Calu3 (cell line): ENCODE measurements at places on chromosomes 2 and 18.

DNA sequence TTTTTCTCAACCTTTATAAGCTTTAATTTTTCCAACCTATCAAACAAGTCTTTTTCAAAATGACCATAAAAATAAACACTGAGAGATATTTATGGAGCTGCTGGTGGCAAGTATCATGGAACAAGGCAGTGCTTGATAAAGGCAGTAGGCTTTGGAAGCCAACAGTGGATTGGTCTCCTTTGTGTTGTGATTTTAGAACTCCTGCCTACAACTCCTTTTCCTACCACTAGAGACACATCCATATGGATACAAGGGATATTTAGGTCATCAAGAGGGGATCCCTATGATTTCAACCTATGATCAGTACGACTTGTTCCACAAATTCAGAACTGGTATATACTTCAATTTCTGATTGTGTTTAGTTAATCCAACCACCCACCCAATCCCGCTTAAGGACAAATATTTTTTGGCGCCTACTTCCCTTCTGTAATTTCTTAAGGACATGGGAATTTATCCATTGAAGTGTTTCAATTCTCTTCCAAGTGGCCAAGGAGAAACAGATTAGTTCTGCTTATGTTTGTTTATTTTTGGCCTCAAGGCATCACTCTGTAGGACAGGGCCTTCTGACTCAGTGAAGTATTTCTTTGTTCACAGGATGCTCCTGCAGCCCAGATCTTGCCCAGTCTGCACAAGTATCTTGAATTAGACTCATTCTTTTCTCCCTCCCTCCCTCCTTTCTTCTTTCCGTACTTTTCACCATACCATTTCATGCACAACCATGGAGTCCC is 2119.6 kb upstream of the PIK3C3 start:
- DNase-seq, result no peak

GRCh38 chr2:161388146-161388779 is 27.8 kb upstream of the TBR1 start:
- DNase-seq, result no peak

- no peak for DNase-seq
These were observed 4.6 kb downstream of the FN1 start for GRCh38 chr2:215431290-215431689.

- no peak for DNase-seq
These were observed 188.1 kb downstream of the ARL4C start for GRCh38 chr2:234308813-234309195.

- no peak for DNase-seq
These were observed 163.1 kb downstream of the MIB1 start for GRCh38 chr18:21903709-21904108.

GRCh38 chr2:179020156-179020750 is 29.7 kb downstream of the CCDC141 start:
- peak; percentile 63 for DNase-seq

DNA sequence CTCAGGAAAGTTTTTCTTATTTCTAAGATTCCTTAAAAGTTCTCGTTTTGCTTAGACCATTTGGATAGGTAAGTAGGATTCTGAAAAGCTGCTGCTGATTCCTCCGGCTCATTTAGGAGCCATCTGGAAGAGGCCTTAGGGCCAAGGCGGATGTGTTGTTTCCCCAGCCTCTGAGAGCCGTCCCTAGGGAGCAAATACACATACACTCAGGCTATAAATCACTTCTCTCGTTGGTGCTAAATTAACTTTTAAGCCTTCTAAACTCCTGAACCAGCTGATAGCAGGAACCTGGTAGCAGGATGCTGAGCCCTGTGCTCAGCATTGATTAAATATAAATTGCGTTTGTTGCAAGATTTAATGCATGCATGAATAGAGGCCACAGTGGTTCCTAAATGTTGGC is 109.8 kb downstream of the ADCYAP1 start:
- no peak for DNase-seq

DNA sequence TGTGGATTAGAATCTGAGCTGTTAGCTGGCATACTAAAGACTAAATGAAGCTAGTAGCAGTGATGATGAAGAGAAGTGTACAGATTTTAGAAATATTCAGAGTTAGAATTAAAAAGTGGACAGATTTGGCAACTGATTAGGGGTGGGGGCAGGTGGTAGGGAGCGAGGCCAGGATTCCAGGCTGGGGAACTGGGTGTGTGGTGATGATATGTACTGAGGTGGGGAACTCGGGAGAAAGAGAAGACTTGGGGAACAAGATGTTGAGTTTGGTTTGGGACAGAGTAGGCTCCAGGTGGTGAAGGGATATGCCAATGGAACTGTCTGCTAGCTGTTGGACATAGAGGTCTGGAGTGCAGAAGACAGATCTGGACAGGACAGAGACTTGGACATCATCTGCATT is 9.2 kb upstream of the CYP26B1 start:
- no peak for DNase-seq

DNA sequence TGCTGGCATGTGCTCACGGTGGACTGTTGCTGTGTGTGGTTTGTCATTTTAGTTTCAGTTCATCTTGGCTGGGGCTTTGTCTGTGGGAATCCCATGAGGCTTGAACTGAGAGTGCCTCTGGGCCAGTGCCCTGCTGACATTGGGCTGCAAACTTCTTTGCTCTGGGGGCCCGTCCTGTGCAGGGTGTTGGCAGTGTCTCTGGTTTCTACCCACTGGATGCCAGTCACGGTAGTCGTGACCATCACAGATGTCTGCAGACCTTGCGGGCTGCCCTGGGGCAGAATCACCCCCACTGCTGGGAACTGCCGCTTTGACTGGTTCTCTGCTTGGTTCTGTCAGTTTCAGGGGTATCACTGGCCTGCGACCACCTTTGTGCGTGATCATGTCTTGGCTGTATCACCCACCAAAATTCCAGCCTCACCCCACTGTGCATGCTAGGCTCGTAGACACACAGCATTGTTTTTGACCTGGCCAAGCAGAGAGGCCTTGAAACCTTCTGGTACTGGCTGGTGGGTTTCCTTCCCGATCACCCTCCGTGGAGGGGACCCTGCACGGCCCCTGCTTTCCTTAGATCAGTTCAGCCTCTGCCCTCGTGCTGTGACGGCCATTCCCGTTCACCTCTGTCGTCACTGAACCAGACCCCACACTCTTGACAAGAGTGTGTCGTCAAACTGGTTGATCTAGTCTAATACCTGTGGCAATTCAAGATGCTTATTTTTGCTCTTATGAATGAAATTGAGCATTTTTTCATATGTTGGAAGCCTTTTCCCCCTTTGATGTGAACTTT is 57.6 kb downstream of the KCNG2 start:
- no peak for DNase-seq

DNA sequence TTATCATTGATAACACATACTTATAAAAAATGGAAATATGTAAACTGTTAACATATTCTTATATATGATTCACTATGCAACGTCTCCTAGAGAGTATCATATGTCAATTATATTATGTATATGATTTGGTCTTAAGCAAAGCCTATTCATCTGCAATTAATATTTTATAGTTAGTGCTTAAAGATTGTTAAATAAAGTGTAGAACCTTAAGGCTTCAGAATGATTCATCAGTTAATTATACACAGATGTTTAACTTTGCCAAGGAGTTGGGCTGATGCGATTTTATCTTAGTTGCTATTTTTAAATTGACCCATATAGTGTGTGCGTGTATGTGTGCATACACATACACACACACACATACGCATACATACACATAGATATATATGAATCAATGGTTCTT is 323.1 kb downstream of the RBM43 start:
- DNase-seq, result no peak

- DNase-seq, result peak; percentile 52
These were observed 127.0 kb upstream of the BCL2L11 start for GRCh38 chr2:110993557-110994231.

DNA sequence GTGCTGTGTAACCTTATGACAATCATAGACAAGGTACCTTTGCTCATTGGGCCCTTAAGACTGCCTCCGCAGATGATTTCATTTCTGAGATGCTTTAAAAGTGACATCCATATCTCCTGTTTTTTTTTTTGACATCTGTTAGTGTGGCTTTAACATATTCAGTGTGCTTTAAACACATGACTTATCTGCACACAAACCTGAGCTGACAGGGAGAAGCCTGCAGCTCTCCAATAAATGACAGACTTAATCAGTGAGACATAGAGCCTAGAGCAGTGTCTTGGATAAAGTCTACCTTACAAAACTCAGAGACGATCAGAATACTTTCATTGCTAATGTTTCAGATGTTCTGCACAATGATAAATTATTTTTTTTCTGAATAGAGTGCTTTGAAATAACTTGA is 130.7 kb downstream of the UBE2E3 start:
- no peak for DNase-seq

- DNase-seq, result no peak
These were observed 69.8 kb downstream of the POU3F3 start for GRCh38 chr2:104923665-104924064.

GRCh38 chr2:21452678-21453077 is 328.9 kb downstream of the TDRD15 start:
- DNase-seq, result no peak

DNA sequence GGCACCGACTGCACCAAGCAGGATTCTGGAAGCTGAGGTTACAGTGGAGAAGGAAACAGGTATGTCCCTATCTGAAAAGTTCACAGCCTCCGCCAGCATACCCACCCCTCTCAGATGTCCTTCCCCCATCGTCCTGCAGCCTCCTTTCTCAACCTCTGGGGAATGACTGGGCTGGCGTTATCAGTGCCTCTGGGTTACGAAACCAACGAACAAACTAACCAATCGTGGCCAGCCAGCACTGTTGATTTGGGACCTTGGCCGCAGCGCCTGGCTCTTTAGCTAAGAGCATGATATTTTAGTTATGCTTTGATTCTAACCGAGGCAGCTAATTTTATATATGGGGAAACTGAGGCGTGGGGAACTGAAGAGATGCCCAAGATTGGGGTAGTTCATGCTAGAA is 233.0 kb downstream of the TFCP2L1 start:
- no peak for DNase-seq

GRCh38 chr2:209380293-209380692 is 43.6 kb upstream of the MAP2 start:
- DNase-seq, result no peak

DNA sequence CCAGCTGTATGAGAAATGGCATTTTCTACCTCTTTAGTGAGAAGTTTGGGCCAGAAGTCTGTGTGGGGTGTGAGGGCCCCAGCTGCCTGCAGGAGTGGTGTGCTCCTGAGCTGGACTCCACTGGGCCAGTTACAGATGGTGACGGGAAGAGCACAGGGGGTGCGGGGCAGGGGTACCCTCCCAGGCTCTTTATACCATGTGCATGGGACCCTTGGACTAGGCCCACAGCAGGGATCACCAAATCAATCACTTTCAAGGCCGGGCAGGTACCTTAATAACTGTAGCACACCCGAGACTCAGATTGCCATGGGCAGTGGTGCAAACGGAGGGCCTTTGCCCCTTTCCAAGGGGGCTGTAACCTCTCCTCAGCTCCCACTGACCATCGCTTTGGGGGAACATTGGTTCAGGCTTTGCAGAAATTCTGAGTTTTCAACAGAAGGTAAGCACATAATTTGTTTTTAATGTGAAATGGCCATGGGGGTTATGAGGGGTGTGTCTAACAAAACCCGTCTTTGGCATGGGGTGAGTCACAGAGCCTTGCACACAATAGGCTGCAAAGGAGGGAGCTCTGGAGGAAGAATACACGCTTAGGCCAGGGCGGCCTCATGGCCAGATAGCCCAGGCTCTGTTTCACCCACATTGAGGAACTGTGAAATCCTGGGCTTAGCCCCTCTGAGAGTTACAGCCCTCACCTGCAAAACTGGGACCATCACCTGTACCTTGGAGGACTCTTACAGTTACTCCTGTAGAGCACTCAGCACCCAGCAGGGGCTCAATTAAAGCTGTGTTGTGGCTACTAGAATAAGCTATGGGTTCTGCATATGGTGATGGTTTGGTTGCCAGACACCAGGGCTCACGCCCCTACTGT is 141.0 kb upstream of the BCL2L11 start:
- DNase-seq, result no peak

DNA sequence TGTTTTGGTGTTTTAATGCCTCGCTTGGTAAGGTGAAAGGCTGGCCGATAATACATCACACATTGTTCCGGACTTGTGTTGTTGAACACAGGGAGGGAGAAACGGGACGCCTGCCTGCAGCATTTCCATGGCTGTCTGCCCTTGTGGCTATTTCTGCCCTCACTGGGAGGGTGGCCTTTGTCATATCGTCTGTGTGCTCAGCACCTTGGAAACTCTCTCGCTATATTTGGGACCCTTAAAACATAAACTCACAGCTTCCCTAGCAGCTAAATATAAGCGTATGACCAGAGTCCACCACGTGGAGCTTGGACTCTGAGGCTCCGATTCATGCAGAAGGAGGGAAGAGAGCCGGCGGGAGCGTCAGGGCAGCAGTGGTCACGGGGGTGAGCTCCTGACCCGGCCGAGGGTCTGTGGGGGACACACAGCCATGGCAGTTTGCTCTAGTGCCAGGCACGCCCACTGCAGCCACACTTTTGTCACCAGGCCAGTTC is 111.7 kb downstream of the SH3BP4 start:
- DNase-seq, result no peak

DNA sequence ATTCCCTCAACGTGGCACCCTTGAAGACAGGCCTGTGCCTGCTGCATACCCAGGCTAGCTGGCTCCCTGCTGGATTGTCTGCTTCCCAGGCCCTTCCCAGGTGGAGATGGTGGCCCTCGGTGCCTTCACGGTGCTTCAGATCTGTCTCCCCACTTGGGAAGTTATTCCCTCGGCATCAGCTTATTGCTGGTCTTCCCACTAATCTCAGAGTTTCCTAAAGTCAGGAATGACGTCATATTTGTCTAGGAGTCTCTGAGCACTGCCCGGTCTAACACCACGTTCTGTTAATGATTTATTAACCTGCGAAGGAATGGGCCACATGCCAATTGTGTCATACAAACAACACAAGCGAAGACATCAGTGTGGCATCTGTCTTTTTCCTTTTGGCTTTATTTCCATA is 269.8 kb upstream of the ID2 start:
- DNase-seq, result peak; percentile 76

DNA sequence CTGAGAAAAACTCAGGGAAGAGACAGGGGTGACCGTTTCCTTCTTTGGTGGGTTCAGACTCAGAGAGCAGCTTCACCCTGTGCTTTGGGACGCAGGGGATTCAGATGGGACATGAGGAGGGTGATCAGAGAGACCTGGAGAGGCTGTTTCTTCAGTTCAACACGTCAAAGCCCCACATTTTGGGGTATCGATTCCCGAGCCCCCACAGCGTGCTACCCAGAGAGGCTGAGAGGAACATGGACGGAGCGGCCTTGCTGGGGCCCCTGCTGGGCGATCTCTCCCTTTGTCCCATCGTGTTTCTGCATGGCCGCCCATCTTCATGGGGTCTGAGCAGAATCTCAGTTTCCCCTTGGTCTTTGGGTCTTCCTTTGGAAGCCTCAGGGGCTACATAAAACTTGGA is 38.2 kb upstream of the PXDN start:
- no peak for DNase-seq

- peak; percentile 44 for DNase-seq
These were observed 8.0 kb downstream of the SP100 start for GRCh38 chr2:230423851-230424458.
